ENCODE measurements at places on chromosomes 5 and 9.

DNA sequence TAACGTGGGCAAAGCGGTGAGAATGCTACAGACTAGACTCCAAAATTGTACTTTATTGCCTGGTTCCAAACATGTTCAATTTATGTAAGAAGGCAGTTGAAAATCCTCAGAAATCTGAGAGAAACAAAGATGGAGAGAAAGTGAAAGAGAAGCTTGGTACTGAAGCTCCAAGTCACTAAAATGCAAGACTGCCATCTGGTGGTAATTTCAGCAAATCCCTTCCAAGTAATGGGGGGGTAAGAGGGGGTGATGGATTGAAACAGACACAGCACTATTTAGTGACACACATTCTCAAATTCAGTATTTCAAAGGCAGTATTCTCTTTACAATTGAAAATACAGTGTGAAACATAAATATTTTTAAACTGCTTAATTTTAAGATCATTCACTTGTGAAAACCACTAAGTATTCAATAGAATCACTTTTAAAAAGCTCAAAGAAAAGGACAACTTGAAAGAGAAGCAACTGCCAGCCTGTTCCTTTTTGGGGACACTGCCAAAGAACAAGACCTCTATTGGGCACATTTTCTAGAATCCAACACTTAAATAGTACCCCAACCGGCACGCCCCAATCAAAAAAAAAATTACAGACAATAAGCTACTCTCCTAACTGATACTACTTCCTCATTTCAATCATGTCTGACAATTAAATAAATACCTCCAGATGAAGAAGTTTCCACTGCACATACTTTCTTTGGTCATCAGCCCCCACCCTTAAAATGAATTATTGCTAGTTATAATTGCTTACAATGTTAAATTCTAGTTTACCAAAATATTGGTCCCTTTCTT is 131.5 kb downstream of the AGTPBP1 start:
- DNase-seq: no peak

- no peak for DNase-seq
Observed at GRCh38 chr5:113042491-113043243, 66.1 kb downstream of the DCP2 start.

DNA sequence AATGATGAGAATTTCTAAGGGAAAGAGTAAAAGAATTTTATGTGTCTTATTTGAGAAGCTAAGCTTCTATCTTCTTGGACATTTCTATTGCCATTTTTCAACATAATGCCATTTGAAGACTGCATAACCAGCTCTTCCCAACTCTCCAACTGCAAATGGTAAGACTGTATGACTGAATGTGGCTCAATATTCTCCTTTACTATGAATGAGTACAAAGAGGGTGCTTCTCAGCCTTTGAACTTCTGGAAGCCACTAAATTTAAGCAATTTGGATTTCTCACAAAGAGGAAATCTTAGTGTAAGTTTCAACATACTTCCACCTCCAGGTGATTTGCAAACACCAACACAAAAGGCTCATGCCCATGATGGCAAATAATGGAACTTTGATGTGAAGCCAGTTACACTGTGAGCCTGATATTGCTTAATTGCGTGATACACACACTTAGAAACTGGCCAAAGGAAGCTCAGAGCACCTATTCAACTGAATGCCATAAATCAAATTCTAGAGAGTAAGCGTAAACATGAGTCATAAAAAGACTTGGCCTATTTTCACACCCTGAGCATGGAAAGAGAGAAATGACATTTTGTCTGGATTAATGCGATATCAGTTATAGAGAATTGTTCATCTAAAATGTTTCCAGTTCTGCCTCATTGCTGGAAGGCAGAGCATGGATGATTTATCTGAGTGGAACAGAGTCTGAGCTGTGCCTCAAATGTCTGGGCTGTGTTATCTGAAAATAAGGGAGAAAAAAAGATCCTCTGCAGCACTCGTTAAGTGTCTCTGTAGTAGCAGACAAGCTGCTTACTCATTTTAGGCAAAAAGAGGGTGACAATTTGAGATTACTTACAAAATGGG is 145.3 kb downstream of the PLK2 start:
- DNase-seq: no peak

DNA sequence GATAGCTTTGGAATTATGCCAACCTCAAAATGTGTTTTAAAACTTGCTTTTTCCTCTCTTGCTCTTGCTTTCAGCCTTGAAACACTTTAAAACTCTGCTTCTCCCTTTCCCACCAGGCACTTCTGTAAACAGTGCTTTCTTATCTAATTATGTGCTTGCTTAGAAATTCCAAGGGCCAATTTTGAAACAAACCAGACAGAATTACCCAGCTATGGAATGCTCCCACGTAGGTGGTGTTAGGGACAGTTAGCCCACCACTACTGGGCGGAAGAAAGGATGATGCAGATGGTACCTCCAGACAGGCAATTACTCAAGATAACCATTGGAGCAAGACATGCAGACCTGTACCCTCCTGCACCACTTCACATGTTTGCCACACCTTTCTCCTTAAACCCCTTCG is 523.0 kb upstream of the PTPRD start:
- no peak for DNase-seq

- DNase-seq: no peak
Observed at GRCh38 chr5:147935032-147935431, 28.7 kb upstream of the C5orf46 start.

GRCh38 chr9:111120526-111120925 is 82.3 kb upstream of the LPAR1 start:
- DNase-seq: no peak

GRCh38 chr9:20980832-20981455 is 50.5 kb downstream of the HACD4 start:
- DNase-seq: no peak

DNA sequence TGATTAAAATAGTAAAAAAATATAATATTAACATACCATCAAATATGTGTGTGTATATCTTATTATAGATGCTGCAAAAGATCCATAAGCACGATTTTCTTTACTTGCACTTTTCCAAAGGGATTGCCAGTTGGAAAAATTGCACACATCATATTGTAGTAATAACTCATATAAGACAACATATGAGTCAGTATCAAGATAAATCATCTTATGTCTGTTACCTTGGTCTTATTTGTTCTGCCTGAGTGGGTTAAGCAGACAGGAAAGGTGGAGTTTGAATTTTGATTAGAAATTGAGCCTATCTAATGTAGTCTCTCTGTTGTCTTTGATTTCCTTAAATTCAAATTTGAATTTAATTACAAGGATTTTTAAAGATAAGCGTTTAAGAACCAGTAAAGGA is 24.6 kb downstream of the LYSMD3 start:
- DNase-seq: no peak

GRCh38 chr9:110832926-110833325 is 164.3 kb downstream of the MUSK start:
- no peak for DNase-seq

DNA sequence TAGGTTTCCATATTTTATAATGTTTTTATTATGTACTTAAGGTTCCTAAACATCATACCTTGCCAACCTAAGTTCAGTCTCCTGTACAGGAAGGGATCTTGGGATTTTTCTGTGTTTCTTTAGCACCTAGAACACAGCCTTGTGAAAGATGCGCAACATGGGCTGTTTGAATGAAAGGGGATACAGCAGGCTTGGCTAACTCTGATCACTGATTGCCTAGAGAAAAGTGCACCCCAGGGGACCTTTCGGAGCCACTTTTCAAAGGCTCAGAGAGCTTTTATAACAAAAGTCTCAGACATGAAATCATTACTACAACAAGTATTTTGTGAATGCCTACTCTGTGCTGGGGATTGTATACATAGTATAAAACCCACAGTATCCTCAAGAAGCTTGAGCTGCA is 261.6 kb downstream of the BNC2 start:
- DNase-seq: no peak

GRCh38 chr9:125659201-125659840 is 47.7 kb downstream of the MAPKAP1 start:
- no peak for DNase-seq

- DNase-seq: no peak
Observed at GRCh38 chr9:137109250-137110146, 5.0 kb downstream of the DPP7 start.

- no peak for DNase-seq
Observed at GRCh38 chr9:75715360-75715759, 175.1 kb upstream of the PCSK5 start.

DNA sequence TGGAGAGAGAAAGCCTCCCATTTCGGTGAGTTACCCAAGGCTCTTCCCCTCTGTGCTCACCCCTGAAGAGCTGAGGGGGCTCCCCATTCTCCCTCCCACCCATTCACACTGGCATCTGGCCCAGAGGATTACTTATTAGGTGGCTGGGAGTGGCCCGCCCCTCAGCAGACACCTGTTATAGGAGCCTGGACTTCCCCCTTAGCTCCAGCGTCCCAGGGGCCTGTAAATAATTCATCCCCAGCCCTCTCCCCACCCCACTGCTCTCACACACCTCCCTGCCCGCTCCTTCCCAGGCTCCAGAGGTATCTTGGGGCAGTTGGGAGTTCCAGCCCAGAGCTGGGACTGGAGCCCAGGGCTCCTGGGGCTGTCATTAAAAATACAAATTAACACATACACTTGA is 11.6 kb upstream of the SLC6A7 start:
- DNase-seq: no peak

GRCh38 chr9:126150411-126151030 is 176.1 kb upstream of the MVB12B start:
- DNase-seq: no peak

DNA sequence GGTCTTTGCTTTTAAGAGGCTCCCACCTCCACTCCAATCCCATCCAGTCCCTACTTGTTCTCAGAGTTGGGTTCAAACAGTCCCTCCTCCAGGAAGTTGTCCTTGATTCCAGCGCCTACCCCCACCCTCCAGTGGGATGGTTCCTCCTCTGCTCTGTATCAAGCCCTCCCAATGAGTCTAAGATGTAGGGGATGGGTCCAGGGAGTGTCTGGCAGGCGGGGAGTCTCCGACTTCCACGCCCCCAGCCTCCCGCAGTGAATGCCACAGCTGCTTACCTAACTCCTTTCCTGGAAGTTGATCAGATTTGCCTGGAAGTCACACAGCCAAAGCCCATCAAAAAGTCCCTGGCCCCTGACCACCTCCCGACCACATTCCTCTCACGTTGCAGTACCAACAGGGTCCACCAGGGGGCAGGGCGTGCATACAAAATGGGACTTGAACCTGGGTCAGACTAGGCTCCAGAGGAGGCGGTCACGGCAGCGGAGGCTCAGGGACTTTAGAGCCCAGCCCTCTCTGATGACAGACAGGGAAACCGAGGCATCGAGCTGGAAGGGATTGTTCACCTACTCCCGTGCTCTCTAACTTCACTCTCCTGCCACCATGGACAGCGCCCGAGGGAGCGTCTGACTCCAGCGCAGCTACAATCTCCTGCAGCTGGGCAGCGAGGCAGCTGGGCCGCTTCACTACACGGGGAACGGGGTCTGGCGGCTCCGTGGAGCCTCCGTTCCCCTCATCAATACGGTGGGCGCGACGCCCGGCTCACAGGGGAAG is 25.0 kb upstream of the TDRD7 start:
- peak; percentile 79 for DNase-seq

GRCh38 chr5:115818821-115819220 is 2.4 kb upstream of the CDO1 start:
- no peak for DNase-seq

- no peak for DNase-seq
Observed at GRCh38 chr9:116155698-116156039, 2.1 kb downstream of the PAPPA start.

DNA sequence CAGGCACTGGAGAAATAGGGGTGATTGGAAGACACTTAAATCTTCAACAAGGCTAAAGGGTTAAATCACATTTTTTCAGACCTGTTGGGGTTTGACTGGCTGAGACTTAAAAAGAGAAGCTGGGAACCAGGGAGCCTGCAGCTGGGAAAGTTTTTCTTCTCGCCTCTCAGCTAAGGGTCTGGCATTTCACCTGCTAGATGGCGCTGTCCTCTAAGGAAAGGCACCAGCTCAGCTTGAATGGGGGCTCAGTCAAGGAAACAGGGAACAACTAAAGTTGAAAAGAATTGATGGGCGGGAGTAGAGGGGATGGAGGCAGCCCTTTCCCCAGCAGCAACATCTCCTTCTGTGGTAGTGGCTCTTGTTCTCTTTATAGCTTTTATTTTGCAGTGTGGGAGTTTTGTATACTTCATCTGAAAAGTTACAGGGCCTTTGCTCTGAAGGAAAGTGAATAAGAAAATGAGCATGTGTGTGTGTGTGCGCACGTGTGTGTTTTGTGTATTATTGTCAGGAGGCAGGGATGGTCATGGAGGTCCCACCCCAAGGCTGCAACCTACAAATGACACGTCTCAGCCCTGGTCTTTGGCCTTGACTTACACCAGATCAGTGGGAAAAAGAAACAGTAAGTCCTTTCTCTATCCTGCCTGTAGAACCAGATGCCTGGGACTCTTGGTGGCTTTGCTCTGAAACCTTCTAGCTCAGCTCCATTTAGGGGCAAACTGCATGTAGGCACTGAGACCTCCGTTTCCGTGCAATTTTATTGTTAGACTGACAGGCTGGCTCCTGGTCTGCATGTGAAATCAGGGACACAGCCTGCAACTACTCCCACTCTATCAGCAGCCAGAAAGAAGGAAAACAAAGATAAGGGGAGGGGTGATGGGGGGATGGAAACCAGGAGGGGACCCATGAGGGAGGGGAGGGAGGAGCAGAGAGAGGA is 316.2 kb upstream of the CLINT1 start:
- peak; percentile 67 for DNase-seq

DNA sequence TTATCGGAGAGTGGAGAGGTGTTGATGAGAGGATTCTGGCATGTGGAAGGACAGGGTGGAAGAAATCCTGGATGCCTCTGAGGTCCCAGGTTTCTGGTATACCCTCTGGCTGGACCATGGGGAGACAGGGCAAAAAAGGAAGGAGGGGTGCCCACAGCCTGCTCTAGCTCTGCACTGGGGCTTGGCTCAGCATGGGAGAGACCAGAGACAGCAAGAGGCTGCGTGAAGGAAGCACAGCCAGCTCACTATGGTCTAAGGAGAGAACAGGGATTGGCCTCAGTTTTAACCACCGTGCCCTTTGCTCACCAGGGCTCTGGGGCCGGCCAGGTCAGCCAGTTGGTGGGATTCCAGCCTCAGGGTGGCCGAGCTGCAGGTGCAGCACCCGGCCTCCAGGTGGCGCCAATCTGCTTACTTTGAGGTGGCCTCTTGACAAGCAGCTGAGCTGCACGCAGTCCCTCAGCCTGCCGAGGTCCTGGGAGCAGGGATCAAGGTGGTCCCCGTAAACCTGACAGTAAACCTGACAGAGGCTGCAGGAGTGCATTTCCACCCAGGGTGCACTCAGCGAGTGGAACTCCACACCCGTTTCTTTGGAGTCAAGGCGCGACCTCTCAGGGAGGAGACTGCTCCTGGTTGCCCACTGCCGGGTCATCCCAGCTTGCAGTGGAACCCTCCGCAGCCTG is 25.0 kb upstream of the SPTLC1 start:
- DNase-seq: peak; percentile 85

GRCh38 chr5:23223846-23224245 is 283.6 kb upstream of the PRDM9 start:
- DNase-seq: no peak

DNA sequence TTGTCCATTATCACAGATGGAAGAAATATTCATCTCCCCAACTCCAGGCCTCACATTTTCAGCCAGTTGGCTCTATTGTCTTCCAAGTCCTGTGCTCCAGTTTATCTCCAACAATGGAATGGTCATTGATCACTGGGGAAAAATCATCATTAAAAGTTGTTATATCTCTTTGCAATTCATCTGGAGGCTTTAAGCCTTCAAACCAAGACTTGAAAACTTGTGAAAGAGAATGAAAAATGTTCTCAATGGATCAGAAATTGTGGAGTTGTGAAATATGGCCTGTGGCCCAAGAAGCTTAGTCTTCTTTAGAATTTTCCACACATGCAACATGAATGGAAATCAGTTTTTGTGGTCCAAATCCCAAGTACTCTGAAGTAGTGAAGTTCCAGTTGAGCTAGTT is 569.6 kb downstream of the EBF1 start:
- DNase-seq: no peak

- no peak for DNase-seq
Observed at GRCh38 chr5:32785611-32786254, 74.6 kb downstream of the NPR3 start.

Data from left ventricle myocardium superior (tissue), 1 donor.